ENCODE measurements at places on chromosomes 6 and 20. TPM values are rescaled to one million over a fixed set of nuclear protein-coding genes. Genes with fewer than 3 reads are reported as not detected.

Gene EFCAB8
- total RNA-seq, result under 0.01 TPM

Gene DEFB124
- not detected for total RNA-seq

Gene LHFPL5
- not detected for total RNA-seq

Gene CAGE1
- not detected for total RNA-seq

Gene HDGFL1
- total RNA-seq, result not detected

Gene OGFRL1
- 10.0 TPM for total RNA-seq

Gene GJA10
- not detected for total RNA-seq

Gene SALL4
- total RNA-seq, result 0.26 TPM

Gene COL11A2
- total RNA-seq, result under 0.01 TPM

Gene B3GAT2
- under 0.01 TPM for total RNA-seq

Gene TREML2
- not detected for total RNA-seq
